Naive thymus-derived CD4-positive, alpha-beta T cell (primary cell): ENCODE measurements at places on chromosomes 6 and 20.

GRCh38 chr20:36179170-36179945, 24.8 kb downstream of the EPB41L1 start:
- no peak for DNase-seq
- no peak overlapping the region for H3K27ac ChIP-seq
- H3K4me1 ChIP-seq, result no peaks in the 10 kb centered on the region
- H3K4me3 ChIP-seq, result no peak overlapping the region
- H3K36me3 ChIP-seq, result no peaks in the 10 kb centered on the region

DNA sequence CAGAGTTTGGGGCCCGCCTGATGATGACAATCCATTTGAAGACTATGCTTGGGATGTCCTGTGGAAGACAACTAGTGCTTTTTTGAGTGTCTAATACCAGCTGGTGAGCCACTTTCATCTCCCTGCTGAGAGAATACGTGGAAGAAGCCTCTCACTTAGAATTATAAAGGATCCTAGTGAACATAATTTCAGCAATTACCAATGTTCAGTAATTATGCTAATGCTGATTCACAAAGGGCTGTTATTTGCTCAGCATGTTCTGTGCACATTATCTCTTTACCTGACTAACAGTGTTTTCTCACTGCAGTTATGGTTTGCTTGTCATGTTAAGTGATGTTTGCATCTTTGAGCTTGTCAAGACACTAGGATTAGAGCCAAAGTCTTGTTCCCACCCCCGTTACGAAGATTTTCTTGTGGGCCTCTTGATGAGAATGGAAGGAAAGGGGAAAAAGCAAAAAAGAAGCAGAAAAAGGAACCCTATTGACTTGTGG, 282.1 kb upstream of the CHD6 start:
- no peak overlapping the region for H3K4me3 ChIP-seq
- DNase-seq, result no peak
- H3K27ac ChIP-seq, result no peak overlapping the region
- H3K27me3 ChIP-seq, result no peaks in the 10 kb centered on the region

- no peak overlapping the region for H3K4me3 ChIP-seq
- H3K27ac ChIP-seq, result no peak overlapping the region
- no peak for DNase-seq
- H3K27me3 ChIP-seq, result no peaks in the 10 kb centered on the region
Measured at GRCh38 chr6:105872249-105872648, 213.9 kb upstream of the PRDM1 start.

DNA sequence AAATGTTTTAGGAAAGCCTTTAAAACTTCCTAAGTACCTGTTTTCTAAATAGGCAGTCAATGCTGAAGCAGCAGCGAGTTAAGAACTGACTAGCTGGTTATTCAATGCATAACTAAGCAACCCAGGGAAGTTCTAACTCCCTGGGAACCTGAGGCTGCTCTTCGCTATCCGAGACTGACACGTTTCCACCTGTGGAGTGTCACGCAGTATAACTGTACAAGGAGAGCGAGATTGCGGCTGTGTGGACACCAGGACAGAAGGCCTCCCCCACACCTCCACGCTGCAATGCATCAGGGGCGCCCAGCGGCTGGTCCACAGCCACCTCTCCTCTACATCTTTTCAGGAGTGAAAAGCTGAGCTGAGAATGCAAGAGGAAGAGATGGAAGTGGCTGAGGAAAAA, 8.0 kb downstream of the PXDC1 start:
- no peaks in the 10 kb centered on the region for H3K36me3 ChIP-seq
- H3K27me3 ChIP-seq, result no peaks in the 10 kb centered on the region
- no peak for DNase-seq

GRCh38 chr20:17380801-17381200, 150.4 kb downstream of the BFSP1 start:
- no peak overlapping the region for H3K27ac ChIP-seq
- H3K27me3 ChIP-seq, result no peaks in the 10 kb centered on the region
- no peaks in the 10 kb centered on the region for H3K4me1 ChIP-seq

GRCh38 chr6:72709431-72709830, 87.6 kb downstream of the KCNQ5 start:
- no peak for DNase-seq
- H3K4me1 ChIP-seq, result no peaks in the 10 kb centered on the region
- no peak overlapping the region for H3K27ac ChIP-seq

- no peaks in the 10 kb centered on the region for H3K36me3 ChIP-seq
- no peak for DNase-seq
- no peaks in the 10 kb centered on the region for H3K4me1 ChIP-seq
- no peak overlapping the region for H3K27ac ChIP-seq
Measured at GRCh38 chr6:131651782-131652181, 14.7 kb downstream of the ENPP3 start.

DNA sequence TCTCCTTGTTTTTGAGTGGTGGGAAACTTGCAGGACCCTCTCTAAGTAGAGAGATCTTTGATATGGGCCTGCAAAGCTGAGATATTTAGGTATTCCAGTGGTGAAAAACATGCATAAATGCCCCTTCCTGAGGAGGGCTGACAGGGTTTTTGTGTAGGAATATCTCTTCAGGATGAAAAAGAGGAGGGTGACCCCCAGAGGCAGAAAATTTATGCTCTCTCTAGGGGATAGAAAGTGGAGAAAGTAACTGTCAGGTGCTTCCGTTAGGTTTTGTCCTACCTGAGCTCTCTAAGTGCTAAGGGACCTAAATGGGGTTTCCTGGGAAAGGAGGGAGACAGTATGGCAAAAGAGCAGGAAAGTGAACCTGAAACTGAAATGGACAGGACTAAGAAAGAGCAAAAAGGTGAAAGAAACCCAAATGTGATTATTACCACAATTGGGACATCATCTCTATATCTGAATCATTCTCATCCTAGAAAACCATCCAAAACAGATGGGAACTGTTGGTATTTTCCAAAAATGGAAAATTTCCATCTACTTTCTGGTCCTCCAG, 2.0 kb downstream of the COL19A1 start:
- no peak overlapping the region for H3K4me3 ChIP-seq
- peaks cover 5% of the 10 kb centered on the region for H3K4me1 ChIP-seq
- no peaks in the 10 kb centered on the region for H3K36me3 ChIP-seq
- DNase-seq, result no peak
- no peaks in the 10 kb centered on the region for H3K27me3 ChIP-seq

DNA sequence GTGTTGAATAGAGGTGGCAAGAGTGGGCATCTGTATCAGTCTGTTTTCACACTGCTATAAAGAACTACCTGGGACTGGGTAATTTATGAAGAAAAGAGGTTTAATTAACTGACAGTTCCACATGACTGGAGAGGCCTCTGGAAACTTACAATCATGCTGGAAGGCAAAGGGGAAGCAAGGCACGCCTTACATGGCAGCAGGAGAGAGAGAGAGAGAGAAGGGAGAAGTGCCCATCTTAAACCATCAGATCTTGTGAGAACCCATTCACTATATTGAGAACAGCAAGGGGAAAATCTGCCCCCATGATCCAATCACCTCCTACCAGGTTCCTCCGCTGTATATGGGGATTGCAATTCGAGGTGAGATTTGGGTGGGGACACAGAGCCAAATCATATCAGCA, 18.6 kb upstream of the PPP1R14C start:
- H3K27me3 ChIP-seq, result no peaks in the 10 kb centered on the region
- no peak overlapping the region for H3K27ac ChIP-seq
- no peaks in the 10 kb centered on the region for H3K36me3 ChIP-seq
- H3K4me1 ChIP-seq, result no peaks in the 10 kb centered on the region
- H3K4me3 ChIP-seq, result no peak overlapping the region

GRCh38 chr6:154222716-154223115, 133.9 kb downstream of the IPCEF1 start:
- H3K4me1 ChIP-seq, result peaks cover 6% of the 10 kb centered on the region
- no peak for DNase-seq
- no peak overlapping the region for H3K27ac ChIP-seq
- H3K4me3 ChIP-seq, result no peak overlapping the region
- peaks cover 19% of the 10 kb centered on the region for H3K36me3 ChIP-seq

- no peak for DNase-seq
- no peaks in the 10 kb centered on the region for H3K27me3 ChIP-seq
- no peak overlapping the region for H3K27ac ChIP-seq
- no peaks in the 10 kb centered on the region for H3K36me3 ChIP-seq
- peaks cover 15% of the 10 kb centered on the region for H3K4me1 ChIP-seq
Measured at GRCh38 chr6:4920914-4921410, 82.9 kb downstream of the RPP40 start.

- H3K36me3 ChIP-seq, result no peaks in the 10 kb centered on the region
- no peak for DNase-seq
- peaks cover 5% of the 10 kb centered on the region for H3K4me1 ChIP-seq
- H3K4me3 ChIP-seq, result no peak overlapping the region
Measured at GRCh38 chr6:116452531-116452930, 8.6 kb upstream of the CALHM6 start.

- no peaks in the 10 kb centered on the region for H3K36me3 ChIP-seq
- no peak for DNase-seq
- no peaks in the 10 kb centered on the region for H3K4me1 ChIP-seq
- no peak overlapping the region for H3K4me3 ChIP-seq
- H3K27ac ChIP-seq, result no peak overlapping the region
Measured at GRCh38 chr6:52647199-52647598, 23.7 kb upstream of the TMEM14A start.

- no peaks in the 10 kb centered on the region for H3K27me3 ChIP-seq
- no peaks in the 10 kb centered on the region for H3K4me1 ChIP-seq
- H3K4me3 ChIP-seq, result no peak overlapping the region
- no peak overlapping the region for H3K27ac ChIP-seq
- DNase-seq, result no peak
Measured at GRCh38 chr6:140915103-140915502, 1217.6 kb upstream of the GJE1 start.

- H3K27ac ChIP-seq, result no peak within 1 kb of the TSS
- H3K36me3 ChIP-seq, result no peaks in the 10 kb centered on the region
- H3K27me3 ChIP-seq, result no peaks in the 10 kb centered on the region
- H3K4me3 ChIP-seq, result no peak within 1 kb of the TSS
Measured at GRCh38 chr20:33053291-33054106, at the start of gene BPIFB3. BPIFB3 (plus strand) TSS chr20:33053903; CDS start chr20:33055436, 1,533 bp downstream.

DNA sequence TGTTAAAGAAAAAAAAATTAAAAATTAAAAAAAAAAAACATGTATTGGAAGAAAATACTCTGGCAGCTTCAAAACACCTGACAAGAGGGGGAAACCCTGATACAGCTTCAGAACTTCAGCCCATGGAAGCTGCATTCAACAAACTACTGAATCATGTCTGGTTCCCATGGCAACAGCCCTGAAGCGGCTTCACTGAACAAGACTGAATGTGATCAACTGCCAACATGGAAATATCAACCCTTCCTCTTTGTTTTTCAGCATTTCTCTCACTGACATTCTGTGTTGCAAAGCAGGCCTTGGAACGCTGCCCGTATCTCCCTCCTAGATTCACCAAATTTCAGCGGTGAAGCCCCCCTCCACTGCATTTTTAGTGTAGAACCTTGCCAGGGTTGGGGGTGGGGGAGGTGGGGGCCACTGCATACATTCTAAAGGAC, 91.3 kb upstream of the SHLD1 start:
- H3K4me1 ChIP-seq, result peaks cover 9% of the 10 kb centered on the region
- H3K27ac ChIP-seq, result no peak overlapping the region
- H3K4me3 ChIP-seq, result no peak overlapping the region
- no peaks in the 10 kb centered on the region for H3K36me3 ChIP-seq

DNA sequence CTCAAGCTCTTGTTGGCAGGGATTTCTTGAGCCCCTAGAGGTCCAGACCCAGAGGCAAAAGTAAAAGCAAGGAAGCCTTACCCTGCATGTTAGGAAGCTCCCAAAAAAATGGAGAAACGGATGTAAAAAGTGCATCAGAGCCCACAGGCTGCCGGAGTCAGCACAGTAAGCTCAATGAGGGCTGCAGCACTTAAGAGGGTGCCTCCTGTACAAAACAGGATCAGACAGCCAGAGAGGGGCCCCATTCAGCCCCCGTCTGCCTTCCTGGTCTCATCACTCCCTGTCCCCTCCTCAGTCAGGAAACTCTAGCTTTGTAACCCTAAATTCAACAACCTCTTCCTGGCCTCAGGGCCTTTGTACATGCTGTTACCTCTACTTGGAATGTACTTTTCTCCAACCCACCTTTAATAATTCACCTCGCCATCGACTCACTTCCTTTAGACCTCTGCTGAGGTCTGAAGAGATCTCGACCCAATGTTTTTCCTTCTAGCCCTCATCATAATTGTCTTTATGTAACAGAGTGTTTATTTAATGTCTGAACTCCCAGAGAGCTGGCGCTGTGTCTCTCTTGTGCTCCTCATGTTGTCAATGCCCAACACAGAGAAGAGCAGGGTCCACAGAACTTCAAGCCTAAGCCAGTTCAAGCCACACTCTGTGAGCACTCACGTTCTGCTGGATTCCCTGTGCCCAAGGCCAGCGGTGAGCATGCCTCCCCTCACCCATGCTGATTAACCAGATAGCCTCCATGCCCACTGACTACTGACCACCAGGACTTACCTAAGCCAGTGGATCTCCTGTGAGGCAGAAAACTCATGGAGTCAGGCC, 2.8 kb upstream of the PLCG1 start:
- H3K36me3 ChIP-seq, result no peaks in the 10 kb centered on the region
- H3K27ac ChIP-seq, result peak overlapping the region; percentile 29
- no peaks in the 10 kb centered on the region for H3K27me3 ChIP-seq

- no peak overlapping the region for H3K4me3 ChIP-seq
- no peak for DNase-seq
- H3K27ac ChIP-seq, result no peak overlapping the region
- H3K27me3 ChIP-seq, result no peaks in the 10 kb centered on the region
- no peaks in the 10 kb centered on the region for H3K4me1 ChIP-seq
- no peaks in the 10 kb centered on the region for H3K36me3 ChIP-seq
Measured at GRCh38 chr6:7446619-7447325, 57.2 kb downstream of the RIOK1 start.

- H3K4me3 ChIP-seq, result no peak overlapping the region
- H3K36me3 ChIP-seq, result no peaks in the 10 kb centered on the region
- H3K27ac ChIP-seq, result no peak overlapping the region
- peaks cover 10% of the 10 kb centered on the region for H3K4me1 ChIP-seq
Measured at GRCh38 chr20:49306903-49307620, 29.2 kb upstream of the ZNFX1 start.

GRCh38 chr6:155327326-155328073, 13.2 kb upstream of the TFB1M start:
- no peak overlapping the region for H3K27ac ChIP-seq
- H3K36me3 ChIP-seq, result no peaks in the 10 kb centered on the region
- peak; percentile 66 for DNase-seq
- no peaks in the 10 kb centered on the region for H3K4me1 ChIP-seq
- no peaks in the 10 kb centered on the region for H3K27me3 ChIP-seq

DNA sequence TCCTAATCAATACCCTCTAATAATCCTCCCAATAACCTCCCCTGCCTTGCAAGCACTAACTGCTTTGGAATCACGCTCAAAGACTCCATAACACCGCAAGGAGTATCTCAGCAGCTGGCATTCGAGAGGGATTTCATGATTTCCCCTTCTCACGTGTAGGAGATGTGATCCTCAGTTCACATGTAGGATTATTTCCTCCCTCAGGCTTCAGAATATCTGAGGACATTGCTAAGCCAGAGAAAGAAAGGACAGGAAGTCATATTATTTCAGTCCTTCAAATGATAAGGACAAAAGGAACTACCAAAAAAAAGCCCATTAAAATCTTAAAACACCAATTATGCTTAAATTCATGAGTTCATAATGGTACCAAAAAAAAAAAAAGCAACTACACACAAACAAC, 122.9 kb downstream of the NFATC2 start:
- H3K27ac ChIP-seq, result no peak overlapping the region
- no peak for DNase-seq
- no peaks in the 10 kb centered on the region for H3K27me3 ChIP-seq
- H3K36me3 ChIP-seq, result peaks cover 4% of the 10 kb centered on the region
- no peak overlapping the region for H3K4me3 ChIP-seq

GRCh38 chr6:115363379-115363778, 697.3 kb downstream of the FRK start:
- H3K4me1 ChIP-seq, result no peaks in the 10 kb centered on the region
- no peak overlapping the region for H3K27ac ChIP-seq
- H3K27me3 ChIP-seq, result no peaks in the 10 kb centered on the region
- DNase-seq, result no peak
- H3K36me3 ChIP-seq, result no peaks in the 10 kb centered on the region
- no peak overlapping the region for H3K4me3 ChIP-seq
